ENCODE measurements at places on chromosomes 11 and 22.

GRCh38 chr11:120522736-120523135, 11.2 kb downstream of the GRIK4 start:
- DNase-seq, result no peak

GRCh38 chr22:49567899-49568750, 259.5 kb downstream of the BRD1 start:
- no peak for DNase-seq

GRCh38 chr11:124474079-124474478, 28.6 kb upstream of the OR8B8 start:
- DNase-seq, result no peak

GRCh38 chr11:61112575-61112974, 10.3 kb downstream of the CD5 start:
- no peak for DNase-seq

- no peak for DNase-seq
Measured at GRCh38 chr11:86476109-86476861, 101.6 kb downstream of the CCDC81 start.

DNA sequence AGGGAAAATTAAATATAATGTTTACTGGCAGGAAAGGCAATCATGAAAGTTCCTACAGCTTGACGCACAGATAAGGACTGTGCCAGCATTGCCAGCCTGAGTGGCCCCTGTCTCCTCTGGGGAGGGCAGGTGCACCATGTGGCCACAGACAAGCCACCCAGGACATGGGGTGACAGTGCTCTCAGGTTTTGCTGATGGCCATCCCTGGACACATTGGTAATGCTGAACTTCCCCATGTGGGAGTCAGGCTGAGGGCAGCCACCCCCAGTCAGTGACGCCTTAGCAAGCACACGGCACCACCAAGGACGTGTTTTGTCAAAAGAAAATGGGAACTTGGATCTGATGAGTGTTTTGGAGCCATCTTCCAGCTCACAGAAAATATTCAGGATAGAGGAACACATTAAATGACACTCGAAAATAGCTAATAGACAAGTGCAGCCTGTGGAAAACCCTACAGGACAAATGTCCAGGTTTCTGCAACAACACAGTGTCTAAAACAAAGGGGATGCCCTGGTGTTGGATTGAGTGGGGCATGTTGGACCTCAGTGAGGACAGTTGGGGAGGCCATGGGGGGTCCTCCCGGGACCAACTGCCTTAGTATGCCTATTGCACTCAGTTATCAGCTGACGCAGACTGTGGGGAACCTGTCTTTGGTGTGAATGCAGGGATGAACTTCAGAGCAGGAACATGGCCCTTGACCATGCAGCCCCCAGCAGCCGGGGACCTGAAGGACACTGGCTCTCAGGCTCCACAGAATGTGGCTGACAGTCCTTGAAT, 1450.5 kb downstream of the BRD1 start:
- DNase-seq, result no peak

DNA sequence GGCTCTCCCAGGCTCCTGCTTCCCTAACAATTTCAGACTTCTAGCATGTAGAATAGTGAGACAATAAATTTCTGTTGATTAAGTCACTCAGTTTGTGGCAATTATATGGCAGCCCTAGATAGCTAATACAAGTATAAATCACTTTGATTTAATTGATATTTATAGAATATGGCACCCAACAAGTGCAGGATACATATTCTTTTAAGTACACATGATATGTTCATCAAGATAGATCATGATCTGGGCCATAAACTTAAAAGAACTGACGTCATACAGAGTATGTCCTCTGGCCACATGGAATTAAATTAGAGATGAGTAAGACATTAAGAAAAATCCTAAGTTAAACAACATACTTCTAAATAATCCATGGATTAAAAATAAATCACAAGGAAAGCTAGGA, 67.5 kb upstream of the AMOTL1 start:
- DNase-seq, result no peak

DNA sequence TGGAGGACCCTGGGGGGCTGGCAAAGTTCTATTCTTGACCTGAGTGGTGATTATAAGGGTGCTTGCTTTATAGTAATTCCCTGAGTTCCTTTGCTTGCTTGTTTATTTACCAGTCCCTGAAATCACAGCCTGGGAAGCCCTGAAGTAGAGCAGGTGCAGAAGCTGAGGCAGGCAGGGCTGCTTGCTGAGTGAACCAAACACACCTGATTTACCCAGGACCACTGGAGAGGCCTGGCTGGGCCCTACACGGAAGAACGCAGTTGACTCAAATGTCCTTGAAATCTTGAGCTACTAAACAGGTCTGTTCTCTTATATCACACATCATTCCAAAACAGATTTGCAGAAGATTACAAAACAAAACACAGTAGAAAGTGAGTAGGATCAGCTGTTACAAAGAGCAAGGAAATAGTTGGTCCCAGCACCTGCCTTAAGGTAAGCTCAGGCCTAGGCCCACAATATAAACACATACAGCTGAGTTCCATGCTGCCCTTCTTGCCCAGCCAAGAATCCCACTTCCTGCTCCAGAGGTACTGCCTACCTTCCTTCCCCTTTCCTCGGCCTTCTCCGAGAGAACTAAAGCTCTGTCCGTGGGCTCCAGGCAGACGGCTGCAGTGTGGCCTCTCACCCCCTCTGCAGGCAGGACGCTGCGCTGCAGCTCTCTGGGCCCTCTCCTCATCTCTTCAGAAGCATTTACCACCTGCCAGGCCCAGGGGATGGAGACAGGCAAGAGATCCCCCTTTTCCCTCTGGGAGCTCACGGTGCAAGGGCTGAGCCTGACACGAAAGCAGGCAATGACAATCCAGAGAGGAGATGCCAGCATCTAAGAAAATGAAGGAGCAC, 46.1 kb upstream of the SCUBE2 start:
- DNase-seq, result peak; percentile 48

- no peak for DNase-seq
Measured at GRCh38 chr11:83073258-83073657, 1.6 kb upstream of the RAB30 start.

DNA sequence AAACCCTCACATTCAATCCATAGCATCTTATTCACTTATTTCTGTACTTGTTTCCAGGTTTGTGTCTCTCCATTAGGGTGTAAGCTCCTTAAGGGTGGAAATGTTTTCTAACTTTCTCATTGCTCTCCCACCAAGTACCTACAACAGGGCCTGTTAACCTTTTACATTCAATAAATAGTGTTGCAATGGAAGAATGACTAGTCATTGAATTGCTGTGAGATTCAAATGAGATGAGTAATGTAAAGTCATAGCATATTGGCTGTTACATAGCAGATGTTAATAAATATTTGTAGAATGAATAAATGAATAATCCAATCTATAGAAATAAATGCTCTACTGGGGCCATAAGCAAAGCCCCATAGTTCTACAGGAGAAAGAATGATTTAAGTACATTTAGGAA, 75.4 kb upstream of the DDI1 start:
- DNase-seq, result no peak

GRCh38 chr11:35097814-35098455, 41.0 kb upstream of the CD44 start:
- DNase-seq, result no peak

DNA sequence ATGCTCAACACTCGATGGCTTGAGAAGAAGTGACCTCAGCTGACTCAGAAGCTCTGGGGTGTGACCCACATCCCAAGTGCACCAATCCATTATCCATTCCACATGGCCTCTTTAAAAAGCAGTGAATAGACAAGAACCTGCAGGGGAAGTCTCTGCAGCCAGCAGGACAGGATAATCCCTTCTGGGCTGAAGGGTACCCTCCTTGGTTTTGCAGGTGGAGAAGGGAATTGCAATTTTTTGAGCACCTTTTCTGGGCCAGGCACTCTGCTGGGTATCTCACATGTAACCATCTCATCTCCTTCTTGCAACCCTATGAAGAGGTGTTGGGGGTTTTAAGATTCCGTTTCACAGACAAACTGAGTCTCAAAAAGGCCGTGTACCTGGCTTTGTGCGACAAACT, 76.6 kb downstream of the MYO18B start:
- no peak for DNase-seq

GRCh38 chr11:70656252-70656651, 257.9 kb downstream of the CTTN start:
- DNase-seq, result no peak

- no peak for DNase-seq
Measured at GRCh38 chr11:99489581-99489980, 468.8 kb downstream of the CNTN5 start.

DNA sequence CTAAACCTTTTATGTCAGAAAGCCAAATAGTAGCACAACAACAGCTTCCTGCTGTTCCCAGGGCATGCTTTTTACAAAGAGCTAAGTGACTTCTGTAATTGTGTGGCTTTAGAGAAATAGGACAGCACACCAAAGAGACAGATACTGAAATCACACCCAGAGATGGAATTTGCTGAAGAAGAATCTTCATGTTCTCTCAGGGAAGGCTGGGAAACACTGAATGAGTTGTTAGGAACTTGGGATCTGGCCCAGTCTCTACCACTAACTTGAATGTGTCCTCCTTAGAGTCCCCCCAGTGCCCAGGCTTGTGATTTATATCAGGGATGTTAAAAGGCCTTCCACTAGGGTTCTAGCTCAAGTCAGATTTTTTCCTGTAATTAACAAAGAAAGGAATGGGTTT, 175.2 kb downstream of the DBX1 start:
- DNase-seq, result no peak

- no peak for DNase-seq
Measured at GRCh38 chr22:23085785-23086184, 15.5 kb downstream of the GNAZ start.

DNA sequence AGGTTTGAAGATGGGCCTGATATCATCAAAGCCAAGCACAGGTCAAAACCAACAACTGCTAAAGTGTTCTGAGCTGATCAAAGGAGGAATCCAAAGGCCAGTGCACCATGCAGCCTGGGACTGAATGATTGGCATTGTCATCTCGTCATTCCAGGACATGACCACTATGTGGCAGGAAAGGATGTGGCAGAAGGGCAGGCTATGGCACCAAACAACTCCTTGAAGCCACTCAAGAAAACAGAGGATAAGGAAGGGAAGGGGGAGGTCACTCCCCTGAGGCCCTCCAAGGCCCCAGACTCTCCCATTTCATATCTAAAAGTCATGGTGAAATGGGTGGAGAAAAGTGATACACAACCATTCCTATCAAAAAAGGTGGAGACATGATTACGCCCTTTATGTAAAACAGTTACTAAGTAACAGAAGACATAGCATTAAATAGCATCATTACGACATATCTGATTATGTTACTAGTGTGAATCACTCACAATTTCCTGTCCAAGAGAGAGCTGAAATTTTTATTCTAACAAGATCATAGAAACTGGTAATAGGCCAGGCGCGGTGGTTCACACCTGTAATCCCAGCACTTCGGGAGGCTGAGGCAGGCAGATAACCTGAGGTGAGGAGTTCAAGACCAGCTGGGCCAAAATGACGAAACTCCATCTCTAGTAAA, 49.3 kb downstream of the AHNAK start:
- DNase-seq, result peak; percentile 58

GRCh38 chr11:79227308-79227707, 213.5 kb downstream of the TENM4 start:
- DNase-seq, result no peak

- peak; percentile 51 for DNase-seq
Measured at GRCh38 chr11:95149651-95150364, 60.2 kb downstream of the ENDOD1 start.

- DNase-seq, result peak; percentile 51
Measured at GRCh38 chr11:47861728-47862127, 13.6 kb upstream of the NUP160 start.

GRCh38 chr11:44643217-44643616, 77.8 kb downstream of the CD82 start:
- DNase-seq, result no peak

DNA sequence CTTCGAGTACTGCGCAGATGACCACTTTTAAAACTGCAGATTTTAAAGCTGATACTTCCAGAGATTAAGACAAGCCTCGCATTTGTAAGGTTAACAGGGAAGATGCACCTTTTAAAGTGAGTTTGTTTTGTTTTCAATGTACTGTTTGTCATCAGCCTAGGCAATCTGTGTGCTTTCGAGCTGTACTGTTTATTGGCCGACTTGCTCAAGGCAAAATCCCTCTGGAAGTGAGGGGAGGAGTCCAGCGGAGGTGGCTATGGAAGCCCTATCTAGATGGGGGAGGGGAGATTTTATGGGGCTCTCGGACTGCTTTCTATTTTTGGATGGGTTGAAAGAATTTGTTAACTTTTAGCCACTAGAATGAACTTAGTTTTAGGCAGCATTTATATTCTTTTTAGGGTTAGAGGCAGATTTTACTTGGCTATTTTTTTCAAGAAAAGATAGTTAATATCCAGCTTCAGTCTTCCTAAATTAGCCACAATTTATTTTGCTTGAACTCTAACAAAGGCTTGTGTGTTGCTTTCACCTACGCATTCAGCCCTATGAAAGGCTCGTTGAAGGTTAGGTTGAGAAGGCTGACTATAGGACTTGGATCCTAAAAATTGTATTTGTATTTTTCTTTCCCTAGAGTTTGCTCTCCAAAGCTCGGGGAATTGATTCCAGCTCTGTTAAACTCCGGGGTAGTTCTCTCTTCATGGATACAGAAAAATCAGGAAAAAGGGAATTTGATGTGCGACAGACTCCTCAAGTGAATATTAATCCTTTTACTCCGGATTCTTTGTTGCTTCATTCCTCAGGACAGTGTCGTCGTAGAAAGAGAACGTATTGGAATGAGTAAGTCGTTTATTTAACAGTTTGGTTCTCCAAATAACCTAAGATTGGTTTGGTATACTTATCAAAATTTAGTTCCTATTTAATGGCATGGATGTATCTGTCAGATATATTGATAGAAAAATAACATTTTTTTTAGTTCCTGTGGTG, 2.1 kb downstream of the WEE1 start:
- peak; percentile 68 for DNase-seq

GRCh38 chr11:119323532-119324033, 6.7 kb upstream of the MCAM start:
- DNase-seq, result no peak

- DNase-seq, result no peak
Measured at GRCh38 chr11:14904745-14905103, 12.7 kb upstream of the CYP2R1 start.

DNA sequence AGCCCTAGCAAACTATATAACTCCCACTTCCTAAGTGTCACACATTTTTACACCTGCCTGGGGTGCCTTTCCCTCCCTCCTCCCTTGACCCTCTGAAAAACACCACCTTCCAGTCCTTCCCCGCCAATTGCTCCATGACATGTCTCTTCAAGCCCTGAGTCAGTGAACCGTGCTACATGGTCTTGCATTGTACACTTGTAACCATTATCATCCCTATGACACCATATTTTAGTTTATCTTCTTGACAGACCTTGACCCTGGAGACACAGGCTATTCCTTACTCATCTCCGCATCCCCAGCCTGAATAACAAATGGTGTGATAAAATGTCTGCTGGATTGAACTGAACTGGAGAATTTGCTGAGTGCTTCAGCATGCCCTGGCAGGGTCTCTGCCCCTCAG, 36.9 kb downstream of the TNKS1BP1 start:
- DNase-seq, result no peak
